Fibroblast of gingiva (primary cell): ENCODE measurements at places on chromosomes 1 and 21.

DNA sequence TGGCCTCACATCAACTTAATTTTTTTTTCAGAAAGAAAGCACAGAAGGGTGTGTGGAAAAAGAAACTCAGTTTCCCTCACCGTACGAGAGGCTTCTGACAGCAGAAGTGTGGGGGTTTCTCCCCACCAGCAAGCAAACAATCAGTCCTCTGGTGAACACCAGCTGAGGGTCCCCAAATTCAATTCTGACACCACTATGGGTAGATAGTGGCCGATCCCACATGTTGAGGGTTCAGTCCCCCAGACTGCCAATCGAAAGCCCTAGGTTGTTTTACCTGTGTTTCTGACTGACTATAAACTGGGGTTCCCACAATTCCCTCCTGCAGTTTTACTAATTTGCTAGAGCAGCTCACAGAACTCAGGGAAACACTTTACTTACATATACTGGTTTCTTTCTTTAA is 2.1 kb downstream of the IFI6 start:
- no peak for DNase-seq

DNA sequence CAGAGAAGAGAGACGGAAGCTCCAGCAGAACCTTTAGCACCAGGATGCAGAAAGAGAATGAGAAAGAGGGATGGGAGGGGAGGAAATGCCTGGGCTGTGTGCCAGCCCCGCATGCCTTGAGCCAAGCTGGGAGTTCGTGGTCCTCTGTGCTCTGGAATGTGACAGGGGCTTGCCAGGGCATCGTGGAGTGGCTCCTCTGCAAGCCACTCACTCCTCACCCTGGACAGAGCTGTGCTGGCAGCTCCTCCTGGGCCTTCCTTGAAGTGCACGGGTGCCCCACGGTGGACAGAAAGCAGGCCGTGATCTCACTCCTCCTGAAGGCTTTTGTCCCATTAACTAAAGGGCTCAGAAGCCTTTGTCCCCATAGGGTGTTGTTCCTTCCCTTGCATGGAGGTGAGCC is 34.8 kb upstream of the PRELP start:
- DNase-seq = peak; percentile 74

- no peak for DNase-seq
These were observed 188.2 kb upstream of the PLXNA2 start for GRCh38 chr1:208432346-208432745.

DNA sequence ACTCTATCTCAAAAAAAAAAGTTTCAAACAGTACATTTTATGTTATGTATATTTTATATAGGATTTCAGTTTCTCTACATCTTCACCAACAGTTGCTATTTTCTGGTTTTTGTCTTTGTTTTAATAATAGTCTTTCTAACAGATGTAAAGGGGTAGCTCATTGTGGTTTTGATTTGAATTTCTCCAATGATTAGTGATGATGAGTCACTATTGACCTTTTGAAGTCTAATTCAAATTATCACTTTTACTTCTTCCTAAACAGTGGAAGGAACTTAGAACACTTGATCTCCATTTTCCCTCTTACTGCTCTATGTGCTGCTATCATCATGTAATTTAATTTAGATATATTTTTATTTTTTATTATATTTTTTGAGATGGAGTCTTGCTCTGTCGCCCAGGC is 31.7 kb upstream of the SHCBP1L start:
- DNase-seq = no peak

DNA sequence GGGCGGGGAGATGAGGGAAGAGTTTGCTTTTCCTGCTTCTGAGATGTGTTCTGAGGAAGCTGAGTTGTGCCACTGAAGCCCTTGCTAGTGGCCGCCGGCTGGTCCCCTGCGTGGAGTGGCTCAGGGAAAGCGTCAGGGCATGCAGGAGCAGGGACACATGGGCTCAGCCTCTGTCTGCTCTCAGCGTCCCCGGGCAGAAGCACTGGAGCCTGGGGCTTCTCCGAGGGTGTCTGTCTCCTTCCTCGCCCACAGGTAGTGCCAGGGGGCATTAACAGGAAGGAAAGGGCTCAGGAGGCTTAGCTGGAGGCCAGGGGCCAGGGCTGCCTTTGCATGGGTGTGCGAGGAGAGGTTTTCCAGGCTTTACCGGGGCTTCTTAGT is 7.3 kb downstream of the PRDM16 start:
- no peak for DNase-seq

DNA sequence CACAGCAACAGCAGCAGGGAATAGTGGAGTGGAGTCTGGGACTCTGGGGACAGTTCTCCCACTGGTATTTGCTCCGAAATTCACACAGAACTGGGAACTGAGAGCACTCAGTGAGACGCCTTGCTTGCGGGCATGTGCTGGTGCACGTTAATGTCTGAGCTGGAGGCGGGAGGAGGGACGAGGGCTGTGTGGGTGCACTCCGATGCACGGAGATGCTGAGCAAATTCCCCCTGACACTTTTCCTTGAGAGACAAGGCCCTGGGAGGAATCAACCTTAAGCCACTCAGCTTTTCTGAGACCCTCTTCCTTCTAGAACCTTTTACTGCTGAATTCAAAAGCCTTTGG is 2.8 kb downstream of the RGS8 start:
- no peak for DNase-seq

GRCh38 chr1:38474738-38475623 is 384.6 kb downstream of the RRAGC start:
- no peak for DNase-seq

- no peak for DNase-seq
These were observed 10.2 kb upstream of the HNRNPR start for GRCh38 chr1:23354245-23354644.

DNA sequence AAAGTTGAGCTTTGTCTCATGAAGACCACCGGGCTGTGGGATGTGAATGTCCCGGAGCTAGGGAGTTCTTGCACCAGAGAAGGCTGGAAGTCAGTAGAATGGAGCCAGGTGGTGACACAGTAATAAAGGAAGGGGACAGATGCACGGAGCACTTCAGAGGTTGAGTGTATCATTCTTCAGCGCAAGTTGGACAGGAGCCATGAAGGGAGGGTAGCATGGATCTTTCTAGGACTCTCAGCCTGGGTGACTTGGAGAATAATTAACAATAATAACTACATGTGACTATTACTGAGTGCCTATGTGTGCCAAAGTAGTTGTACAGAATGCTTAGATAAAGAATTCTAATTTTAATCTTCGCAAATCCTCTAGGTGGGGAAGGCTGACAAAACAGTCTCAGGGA is 258.7 kb upstream of the AJAP1 start:
- DNase-seq = no peak

GRCh38 chr1:51997974-51998382 is 7.5 kb upstream of the RAB3B start:
- DNase-seq = no peak

DNA sequence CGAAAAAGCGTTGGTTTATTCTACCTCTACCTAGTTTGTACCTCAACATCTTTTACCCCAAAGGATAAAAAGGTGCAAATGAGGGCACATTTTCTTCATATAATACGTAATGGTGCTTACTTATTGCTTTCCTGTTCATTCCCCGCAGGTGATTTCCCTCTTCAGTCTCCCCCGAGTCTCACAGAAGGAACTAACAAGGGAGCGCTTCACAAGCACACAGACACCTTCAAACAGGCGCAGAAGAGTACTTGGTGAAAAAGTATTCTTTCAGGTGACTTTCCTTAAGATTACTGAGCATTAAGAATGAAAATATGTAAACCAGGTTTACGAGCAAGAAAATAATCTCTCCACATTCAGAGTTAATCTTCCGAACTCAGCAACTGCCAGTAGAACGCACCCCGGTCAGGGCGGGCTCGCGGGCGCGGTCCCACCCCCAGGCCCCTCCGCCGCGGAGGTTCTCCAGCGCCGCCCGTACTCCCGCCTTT is 511 bp upstream of the RABGAP1L start:
- DNase-seq = no peak

- DNase-seq = no peak
These were observed 449.8 kb downstream of the SIPA1L2 start for GRCh38 chr1:232179896-232180778.

DNA sequence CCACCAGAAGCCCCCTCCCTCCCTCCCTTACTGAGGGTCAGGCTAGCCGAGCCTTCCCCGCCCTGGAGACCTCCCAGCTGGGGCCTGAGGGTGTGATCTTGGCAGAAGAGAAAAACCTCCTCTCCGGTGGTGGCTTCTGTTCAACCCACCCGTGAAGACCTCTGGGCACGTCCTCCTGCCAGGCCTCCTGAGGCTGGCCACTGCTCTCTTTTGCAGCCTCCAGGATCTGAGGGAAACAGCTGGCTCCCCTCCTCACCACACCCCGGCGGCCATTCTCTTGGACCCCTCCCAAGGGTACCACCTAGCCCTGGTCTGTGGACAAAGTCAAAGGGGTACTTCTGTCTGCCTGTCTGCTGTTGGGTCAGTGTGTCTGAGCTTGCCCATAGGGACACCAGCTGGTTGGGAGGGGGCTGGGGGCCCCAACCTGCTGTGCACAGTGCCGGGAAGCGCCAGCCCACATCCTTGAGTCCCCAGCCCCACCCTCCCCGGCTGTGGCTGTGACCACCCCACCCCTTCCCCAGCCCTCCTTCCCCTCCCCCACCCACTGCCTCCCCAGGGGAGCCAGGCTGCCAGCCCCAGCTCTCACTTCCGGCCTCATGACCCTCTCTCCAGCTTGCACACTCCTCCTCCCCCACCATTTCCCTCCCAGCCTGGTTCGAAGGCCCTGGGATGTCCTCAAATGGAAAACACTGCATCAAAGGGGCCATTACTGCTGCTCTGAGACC is 48.1 kb downstream of the AHDC1 start:
- no peak for DNase-seq

DNA sequence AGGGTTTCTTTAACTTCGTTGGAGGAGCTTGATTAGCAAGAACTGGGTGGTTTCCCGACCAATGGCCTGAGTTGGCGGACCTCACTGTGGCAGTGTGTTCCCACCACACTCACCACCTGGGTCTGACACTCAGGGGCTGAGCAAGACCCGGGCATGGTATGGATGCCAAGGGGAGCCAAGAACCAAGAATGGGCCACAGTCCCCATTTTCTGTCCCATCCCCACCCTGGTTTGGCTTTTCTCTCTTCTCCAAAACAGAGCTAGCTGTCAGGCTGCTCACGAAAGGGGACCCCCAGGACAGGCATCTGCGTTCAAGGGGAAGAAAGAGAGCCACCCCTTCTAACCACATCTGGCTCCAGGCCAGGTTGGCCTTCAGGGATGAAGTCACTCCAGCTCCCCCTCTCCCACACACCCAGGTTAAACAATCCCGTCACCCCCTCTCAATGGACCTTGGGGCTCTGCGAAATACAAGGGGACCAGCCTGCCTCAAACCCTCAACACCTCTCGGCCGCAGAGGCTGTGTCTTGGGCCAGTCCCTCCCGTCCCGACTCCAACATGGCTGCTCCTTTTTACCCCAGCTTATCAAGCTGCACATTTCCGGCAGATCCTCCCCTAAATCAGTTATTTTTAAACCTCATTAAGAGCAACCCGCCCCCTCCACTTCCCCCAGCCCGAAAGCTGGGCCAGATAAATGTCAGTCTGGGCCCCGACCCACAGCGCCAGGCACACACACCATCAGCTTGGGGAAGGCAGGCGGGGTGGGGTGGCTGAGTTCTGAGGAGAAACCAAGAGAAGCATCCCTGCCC is 3.4 kb downstream of the TAGLN2 start:
- no peak for DNase-seq

DNA sequence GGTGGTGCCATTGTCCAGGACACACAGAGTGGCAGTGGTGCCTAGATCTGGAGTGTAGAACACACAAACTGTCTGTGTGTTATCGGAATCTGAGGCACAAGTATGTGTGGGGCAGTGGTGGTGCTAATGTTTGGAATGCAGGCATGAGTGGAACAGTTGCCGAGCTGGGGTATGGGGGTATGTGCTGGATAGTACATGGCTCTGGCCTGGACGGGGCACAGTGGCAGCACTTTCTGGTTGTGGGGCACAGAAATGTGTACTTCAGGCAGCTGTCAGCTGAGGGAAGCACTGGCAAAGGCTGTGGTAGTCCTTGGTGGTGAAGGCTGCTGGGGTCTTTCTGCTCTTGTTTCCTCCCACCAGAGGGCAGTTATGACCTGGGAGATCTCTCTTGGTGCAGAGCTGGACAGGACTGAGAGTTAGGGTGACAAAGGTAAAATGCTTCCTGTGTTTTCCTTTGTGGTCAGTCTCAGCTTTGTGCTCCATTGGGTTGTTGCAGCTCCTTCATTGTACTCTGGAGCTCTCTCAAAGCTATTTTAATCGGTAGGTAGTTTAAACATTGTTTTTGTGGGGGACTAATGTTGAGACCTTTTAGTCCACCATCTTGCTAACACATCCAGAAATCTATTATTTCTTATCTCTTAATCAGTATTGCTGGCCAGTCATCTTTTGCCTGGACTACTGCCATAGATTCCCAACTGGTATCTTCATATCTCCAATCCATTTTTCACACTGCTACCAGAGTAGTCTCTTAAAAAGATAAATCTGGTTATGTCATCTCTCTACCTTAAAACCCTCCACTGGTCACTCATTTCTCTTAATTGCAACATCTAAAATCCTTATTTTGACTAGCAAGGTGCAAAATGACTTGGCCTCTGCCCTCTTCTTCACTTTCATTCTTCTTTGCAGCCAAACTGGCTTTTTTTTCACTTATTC is 83.9 kb upstream of the NBPF4 start:
- no peak for DNase-seq

GRCh38 chr1:52337439-52337838 is 28.6 kb downstream of the CC2D1B start:
- no peak for DNase-seq
